ENCODE measurements at places on chromosomes 4 and X.

GRCh38 chrX:151183912-151184565 lies 7.7 kb downstream of the GPR50 start:
- DNase-seq: no peak

DNA sequence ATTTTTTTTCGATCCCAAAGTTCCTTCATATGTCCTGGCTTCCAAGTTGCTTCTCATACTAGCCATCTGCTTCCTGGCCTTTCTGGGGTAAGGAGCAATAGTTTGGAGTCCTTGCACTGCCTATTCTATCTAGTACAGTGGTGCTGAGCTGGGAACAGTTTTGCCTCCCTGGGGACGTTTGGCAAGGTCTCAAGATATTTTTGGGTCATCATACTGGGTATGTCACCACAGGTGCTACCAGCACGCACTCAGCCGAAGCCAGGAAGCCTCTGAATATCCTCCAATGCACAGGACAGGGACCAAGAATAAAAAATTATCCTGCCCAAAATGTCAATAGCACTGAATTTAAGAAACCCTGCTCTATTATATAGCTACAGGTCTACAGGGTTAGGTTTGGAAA lies 35.4 kb upstream of the TMSB15B start:
- DNase-seq: no peak

DNA sequence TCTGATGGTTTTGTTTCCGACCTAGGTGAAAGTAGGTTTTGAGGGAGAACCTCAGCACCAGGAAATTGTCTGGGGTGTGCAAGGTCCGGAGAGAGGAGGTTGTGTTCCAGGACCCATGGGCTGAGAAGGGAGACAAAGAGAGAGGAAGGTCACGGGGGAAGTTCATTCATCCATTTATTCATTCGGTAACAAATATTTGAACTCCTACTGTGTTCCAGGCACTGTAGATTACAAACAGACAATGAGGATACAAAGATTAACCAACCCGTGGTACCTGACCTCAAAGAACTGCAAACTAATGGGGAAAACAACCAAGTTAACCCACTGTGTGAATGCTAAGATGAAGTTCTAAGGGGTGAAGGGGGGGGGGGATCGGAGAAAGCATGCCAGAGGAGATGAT lies 1.8 kb upstream of the GPC3 start:
- no peak for DNase-seq

- no peak for DNase-seq
Measured at GRCh38 chrX:46876901-46877300, 35.3 kb upstream of the JADE3 start.

GRCh38 chr4:3237712-3238560 lies 11.0 kb upstream of the MSANTD1 start:
- DNase-seq: no peak

DNA sequence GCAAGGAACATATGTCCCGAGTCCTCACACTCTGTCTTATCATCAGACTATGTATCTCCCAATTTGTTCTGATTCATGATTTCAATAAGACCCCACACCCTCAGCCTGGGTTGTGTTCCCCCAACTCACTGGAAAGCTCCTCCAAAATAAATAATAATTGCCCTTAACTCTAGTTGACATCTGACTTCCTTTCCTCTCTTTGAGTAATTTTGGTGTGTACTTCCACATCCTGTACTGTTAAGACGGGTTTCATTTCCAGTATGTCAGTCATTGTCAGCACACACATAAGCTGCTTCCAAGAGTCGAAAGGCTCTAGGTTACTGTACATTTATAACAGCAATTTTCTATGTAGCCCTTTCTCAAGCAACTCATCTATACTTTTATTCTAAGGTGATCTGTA lies 52.2 kb upstream of the C1QTNF7 start:
- peak; percentile 55 for DNase-seq

DNA sequence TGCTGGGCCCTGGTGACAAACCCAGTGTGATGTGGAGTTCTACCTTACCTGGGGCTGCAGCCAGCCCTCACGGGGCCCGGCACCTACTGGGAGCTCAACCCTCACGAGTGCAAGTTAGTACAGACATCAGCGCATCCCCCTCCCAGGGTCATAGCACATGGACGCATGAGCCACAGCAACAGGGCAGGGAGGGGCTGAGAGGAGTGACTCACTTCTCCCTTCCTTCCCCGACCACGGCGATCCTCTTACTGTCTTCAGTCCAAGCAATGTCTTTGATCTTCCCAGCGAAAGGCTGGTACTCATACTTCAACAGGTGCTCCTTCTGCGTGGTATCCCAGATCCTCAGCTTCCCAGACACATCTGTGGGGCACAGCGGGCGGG lies 17.8 kb downstream of the WDR1 start:
- DNase-seq: peak; percentile 64

GRCh38 chr4:130336585-130337217 lies 1240.7 kb downstream of the C4orf33 start:
- DNase-seq: peak; percentile 26

GRCh38 chrX:155744534-155744933 lies 131.8 kb upstream of the TMLHE start:
- DNase-seq: no peak

DNA sequence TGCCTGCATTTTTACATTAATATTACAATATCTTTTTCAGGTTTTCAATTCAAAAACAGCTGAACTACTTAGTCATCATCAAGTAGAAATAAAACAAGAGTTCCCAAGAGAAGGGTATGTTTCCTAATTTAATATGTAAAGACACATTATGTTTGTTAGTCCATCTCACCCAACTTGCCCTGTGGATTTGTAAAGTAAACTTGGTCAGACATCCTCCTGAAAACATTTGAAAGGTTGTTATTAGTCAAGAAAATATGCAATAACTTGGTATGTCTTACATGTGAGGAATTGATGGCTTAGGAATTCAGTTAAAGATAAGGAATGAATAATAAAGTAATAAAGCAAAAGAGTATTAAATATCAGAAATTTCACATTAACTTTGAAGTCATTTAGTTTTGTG lies 12.2 kb downstream of the GK start:
- DNase-seq: no peak

DNA sequence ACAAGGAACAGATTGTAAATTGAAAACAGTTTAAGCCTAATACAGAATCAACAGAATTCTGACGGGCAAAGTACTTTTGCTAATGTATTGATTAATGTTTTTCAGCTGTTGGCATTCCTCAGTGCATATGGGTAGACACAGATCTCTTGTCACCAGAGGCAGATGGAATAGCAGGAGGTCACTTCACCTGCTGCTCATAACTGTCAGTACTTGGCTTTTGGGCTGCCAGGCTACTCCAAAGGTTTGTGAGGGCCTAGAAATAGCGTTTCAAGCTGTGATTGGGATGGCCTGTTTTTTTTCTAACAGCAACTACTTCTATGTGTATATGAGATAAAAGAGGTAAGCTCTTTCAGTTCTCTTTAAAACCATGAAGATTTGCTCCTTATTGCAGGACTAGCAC lies 307.5 kb upstream of the ANXA10 start:
- no peak for DNase-seq
